ENCODE measurements at places on chromosomes 6 and 20. TPM values are rescaled to one million over a fixed set of nuclear protein-coding genes. Genes with fewer than 3 reads are reported as not detected.

Gene TUBB2B
- total RNA-seq: 2.9 TPM

Gene ZNF311
- 0.92 TPM for total RNA-seq

Gene MOXD1
- total RNA-seq: 0.88 TPM

Gene OPRL1
- total RNA-seq: 0.28 TPM

Gene SCUBE3
- total RNA-seq: 0.21 TPM

Gene SPATS1
- total RNA-seq: not detected

Gene MYB
- 1.6 TPM for total RNA-seq

Gene GPLD1
- 0.74 TPM for total RNA-seq

Gene CFB
- 3.9 TPM for total RNA-seq

Gene ZNF831
- not detected for total RNA-seq

Gene LCA5
- total RNA-seq: 1.3 TPM

Gene TEAD3
- 13.4 TPM for total RNA-seq

Gene TP53TG5
- total RNA-seq: not detected

All from airway epithelial cell (primary cell).